Cardiac ventricle fibroblast (primary cell): ENCODE measurements at places on chromosomes 12 and 14. TPM values are rescaled to one million over a fixed set of nuclear protein-coding genes. Genes with fewer than 3 reads are reported as not detected.

Gene GDF3
- total RNA-seq: not detected in 2 replicates

Gene SLC5A8
- not detected in 2 replicates for total RNA-seq

Gene LRRC43
- 1.2 and 1.8 TPM in 2 replicates for total RNA-seq

Gene PACS2
- 35.2 and 38.4 TPM in 2 replicates for total RNA-seq

Gene VASH1
- total RNA-seq: 10.1 and 14.4 TPM in 2 replicates

Gene SVOP
- total RNA-seq: not detected in 2 replicates

Gene LPAR5
- not detected in 2 replicates for total RNA-seq

Gene ARHGEF25
- 4.8 and 9.6 TPM in 2 replicates for total RNA-seq

Gene MSI1
- not detected in 2 replicates for total RNA-seq

Gene DAO
- not detected in 2 replicates for total RNA-seq

Gene ARHGEF40
- total RNA-seq: 53.6 and 64.6 TPM in 2 replicates

Gene SOS2
- 9.0 and 11.6 TPM in 2 replicates for total RNA-seq

Gene LTBP2
- total RNA-seq: 123 and 130 TPM in 2 replicates

Gene SFSWAP
- total RNA-seq: 17.1 and 22.8 TPM in 2 replicates

Gene KCNMB4
- total RNA-seq: 1.9 and 2.4 TPM in 2 replicates

Gene SERPINA12
- not detected in 2 replicates for total RNA-seq

Gene LMNTD1
- total RNA-seq: 1.3 TPM in 1 of 2 replicates, not detected in the other

Gene TEDC1
- 1.7 and 2.0 TPM in 2 replicates for total RNA-seq

Gene TMTC2
- 10.3 and 14.1 TPM in 2 replicates for total RNA-seq

Gene PTGER2
- 5.6 and 7.1 TPM in 2 replicates for total RNA-seq

Gene HPD
- total RNA-seq: 15.6 and 20.1 TPM in 2 replicates

Gene GATC
- 15.5 and 15.8 TPM in 2 replicates for total RNA-seq
